Fibroblast of the aortic adventitia (primary cell): ENCODE measurements at places on chromosomes 13 and 19.

- DNase-seq, result peak; percentile 25
Observed at GRCh38 chr13:49693191-49693733, 2.0 kb upstream of the EBPL start.

DNA sequence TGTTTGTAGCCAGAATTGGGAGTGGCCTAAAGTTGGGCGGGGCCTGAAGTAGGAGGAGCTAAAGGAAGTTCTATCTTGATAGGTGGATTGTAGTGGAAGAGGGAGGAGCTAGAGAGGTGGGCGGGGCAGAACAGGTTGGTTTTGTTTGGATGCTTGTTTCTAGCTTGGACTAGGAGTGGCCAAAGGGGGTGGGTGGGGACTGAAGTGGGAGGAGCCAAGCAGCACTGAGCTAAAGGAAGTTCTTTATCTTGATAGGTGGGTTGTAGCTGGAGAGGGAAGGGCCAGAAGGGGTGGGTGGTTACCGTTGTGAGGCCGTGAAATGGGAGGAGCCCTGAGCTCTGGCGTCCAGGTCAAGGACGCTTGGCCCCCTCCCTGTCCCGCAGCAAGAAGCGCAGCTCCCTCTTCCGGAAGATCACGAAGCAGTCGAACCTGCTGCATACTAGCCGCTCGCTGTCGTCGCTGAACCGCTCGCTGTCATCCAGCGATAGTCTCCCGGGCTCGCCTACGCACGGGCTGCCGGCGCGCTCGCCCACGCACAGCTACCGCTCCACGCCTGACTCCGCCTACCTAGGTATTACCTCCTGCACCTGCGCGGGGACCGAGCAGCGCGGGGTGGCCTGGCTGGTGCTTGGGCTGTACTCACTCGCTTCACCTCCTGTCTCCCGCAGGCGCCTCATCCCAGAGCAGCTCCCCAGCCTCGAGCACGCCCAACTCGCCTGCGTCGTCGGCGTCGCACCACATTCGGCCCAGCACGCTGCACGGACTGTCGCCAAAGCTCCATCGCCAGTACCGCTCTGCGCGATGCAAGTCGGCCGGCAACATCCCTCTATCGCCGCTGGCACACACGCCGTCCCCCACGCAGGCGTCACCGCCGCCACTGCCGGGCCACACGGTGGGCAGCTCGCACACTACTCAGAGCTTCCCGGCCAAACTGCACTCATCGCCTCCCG is 8.0 kb downstream of the DNASE2 start:
- DNase-seq, result peak; percentile 57

- DNase-seq, result no peak
Observed at GRCh38 chr13:52862358-52863206, 14.1 kb upstream of the PCDH8 start.

DNA sequence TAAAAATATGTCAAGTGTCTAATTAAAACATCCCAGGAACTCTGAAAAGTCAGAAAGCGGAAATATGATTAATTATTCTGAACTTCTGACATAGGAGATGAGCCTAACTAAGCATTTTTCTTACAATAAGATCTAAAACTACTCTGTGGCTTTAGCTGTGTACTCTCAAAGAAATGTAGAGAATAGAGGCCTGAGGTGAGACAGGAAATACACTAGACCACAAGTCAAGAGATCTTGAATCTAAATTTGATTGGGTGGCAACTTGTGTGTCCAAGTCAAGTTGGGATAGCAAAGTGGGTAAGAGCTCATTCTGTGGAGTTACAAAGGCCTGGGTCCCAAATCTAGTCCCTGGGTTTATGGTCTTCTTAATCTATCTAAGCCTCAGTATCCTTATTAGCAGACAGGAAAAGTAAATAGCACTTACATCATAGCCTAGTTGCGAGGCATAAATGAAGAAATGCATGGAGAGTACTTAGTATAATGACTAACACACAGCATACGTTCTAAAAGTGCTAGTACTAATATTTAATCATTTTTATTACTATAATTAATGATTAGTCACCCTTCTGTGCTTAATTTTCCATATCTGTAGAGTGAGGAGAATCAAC is 9.4 kb upstream of the LRRC63 start:
- DNase-seq, result no peak

DNA sequence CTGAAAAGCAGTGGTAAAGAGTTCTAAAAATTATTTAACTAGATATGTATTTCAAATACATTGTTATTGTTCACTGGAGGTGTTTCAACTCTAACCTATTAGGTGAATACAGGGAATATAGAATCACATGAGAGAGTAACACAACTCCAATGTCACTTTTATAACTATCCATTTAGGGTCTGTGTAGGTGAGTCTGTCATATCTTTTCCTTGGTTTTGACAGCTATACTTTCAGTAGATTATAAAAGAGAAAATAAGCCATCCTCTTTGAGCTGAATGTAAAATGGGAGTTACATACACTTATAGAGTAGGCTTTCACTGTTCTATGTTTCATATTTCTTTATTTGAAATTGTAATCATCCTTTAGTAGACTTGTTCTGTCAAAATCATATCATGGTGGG is 2321.0 kb downstream of the PCDH9 start:
- no peak for DNase-seq

DNA sequence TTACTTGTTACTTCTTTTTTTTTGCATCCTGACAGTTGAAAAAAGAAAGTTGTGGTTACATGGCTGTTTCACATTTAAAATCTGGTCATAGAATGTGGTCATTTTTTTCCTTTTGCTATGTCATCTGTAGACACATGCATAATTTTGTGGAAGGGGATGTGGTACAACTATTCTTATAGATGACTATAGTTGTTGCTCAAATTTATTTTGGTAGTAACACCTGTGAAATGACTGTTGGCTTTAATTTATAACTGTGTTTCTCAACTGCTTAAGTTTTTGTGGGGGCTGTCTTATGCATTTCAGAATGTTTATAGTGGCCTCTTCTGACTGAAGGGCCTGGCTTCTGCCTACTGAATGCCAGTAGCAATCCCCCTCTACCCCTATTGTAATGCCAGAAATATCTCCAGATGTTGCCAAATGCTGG is 130.5 kb downstream of the PAN3 start:
- no peak for DNase-seq

DNA sequence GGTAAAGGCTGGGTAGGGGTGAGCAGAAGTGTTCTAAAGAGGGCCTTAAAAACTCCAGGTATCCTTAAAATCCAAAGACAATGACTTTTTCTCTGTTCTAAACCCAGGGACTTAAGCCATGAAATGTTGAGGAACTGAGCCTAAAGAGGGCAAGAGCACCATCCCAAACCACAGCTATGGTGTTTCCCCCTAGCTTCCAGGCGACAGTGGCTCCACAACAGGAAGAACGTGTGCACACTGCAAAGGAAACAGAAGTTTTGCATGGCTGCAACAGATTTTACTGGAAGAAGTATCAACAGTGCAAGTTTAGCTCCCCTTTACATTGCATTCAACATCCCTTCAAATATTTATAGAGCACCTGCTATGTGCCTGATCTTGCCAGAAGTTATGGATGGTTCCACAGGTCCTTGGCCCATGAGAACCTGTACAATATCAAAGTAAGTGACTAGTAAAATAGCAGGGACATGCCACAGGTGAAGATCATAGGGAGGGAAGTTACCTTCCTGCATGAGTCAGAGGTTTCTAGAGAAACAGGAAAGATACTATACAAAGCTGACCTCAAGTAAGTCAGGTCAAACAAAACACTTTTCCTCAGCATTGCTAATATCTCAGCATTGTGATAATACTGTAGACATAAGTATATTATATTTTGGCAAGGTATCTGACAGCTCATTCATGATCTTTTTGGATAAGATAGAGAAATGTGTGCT is 8.4 kb upstream of the KCTD12 start:
- no peak for DNase-seq

GRCh38 chr13:72983085-72983768 is 75.6 kb upstream of the KLF5 start:
- peak; percentile 78 for DNase-seq

- no peak for DNase-seq
Observed at GRCh38 chr19:2810141-2811091, 9.3 kb upstream of the ZNF554 start.
